ENCODE measurements at places on chromosomes 1 and 21.
A peak's percentile ranks its signal among the peaks of the same experiment; 100 is the strongest.

GRCh38 chr1:30322859-30323257 is 400.5 kb downstream of the MATN1 start:
- no peak for DNase-seq

DNA sequence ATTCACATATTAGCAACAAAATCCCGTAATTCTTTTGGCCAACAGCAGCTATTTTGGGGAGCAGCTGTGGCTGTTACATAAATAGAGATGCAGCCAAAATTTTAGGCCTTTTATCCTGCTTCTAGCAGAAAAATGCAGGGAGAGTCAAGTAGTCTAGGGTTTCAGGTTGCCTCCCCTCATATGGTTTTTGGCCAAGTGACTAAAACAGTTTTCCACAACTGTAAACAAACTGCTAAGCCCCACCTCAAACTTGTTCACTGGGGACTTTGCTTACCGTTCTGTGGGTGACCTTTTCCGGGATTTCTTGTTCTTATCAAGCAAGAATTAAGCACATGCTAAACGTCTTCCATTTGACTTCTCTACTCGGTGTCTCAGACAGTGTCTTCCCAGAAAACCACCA is 133.4 kb downstream of the EDEM3 start:
- DNase-seq: peak; percentile 32

DNA sequence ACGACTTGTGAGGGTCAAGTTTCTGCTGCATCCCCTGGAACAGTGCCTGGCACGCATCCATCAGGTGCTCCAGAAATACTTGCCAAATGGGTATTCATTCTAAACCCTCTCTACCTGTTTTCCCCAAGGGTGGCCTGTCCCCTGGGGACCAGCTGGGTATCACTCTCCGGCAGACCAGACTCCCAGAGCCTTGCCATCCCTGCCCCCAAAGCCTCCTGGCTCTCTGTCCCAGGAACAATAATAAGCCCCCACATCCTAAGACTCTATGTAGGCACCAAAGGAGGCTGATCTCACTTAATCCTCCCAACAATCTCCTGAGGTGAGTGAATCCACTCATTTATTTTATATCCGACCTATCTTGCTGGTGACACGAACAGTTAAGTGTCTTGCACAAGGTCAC is 96.7 kb downstream of the MRPL37 start:
- DNase-seq: no peak

- DNase-seq: no peak
Measured at GRCh38 chr1:69794831-69795230, 227.1 kb downstream of the LRRC7 start.

- DNase-seq: peak; percentile 68
Measured at GRCh38 chr1:93447481-93448291, at the start of gene FNBP1L. FNBP1L (plus strand) TSS chr1:93448118; CDS start chr1:93448282, 164 bp downstream.

- no peak for DNase-seq
Measured at GRCh38 chr1:36909946-36910725, 124.2 kb downstream of the GRIK3 start.

- DNase-seq: no peak
Measured at GRCh38 chr1:176119549-176119948, 87.5 kb downstream of the COP1 start.
